ENCODE measurements at places on chromosomes 11 and 22. TPM values are rescaled to one million over a fixed set of nuclear protein-coding genes. Genes with fewer than 3 reads are reported as not detected.

DNA sequence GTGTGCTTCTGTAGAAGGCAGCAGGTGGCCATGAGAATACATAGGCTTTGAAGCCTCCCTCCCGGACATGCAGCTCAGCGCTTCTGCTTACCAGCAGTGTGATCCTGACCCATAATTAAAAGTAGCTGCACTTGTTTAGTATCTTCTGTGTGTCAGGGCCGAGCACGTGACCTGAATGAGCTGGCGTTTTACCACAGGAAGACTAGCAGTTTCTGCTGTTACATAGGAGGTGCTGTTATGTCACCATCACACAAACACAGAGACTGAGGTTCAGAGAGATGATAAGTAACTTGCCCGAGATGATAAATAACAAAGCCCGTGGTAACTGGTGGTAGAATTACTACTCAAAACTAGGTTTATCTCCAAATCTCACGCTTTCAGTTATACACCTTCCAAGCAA lies 329.5 kb downstream of the OPCML start:
- no peak for DNase-seq

GRCh38 chr11:114326776-114327175 lies 30.6 kb downstream of the NNMT start:
- DNase-seq, result no peak

DNA sequence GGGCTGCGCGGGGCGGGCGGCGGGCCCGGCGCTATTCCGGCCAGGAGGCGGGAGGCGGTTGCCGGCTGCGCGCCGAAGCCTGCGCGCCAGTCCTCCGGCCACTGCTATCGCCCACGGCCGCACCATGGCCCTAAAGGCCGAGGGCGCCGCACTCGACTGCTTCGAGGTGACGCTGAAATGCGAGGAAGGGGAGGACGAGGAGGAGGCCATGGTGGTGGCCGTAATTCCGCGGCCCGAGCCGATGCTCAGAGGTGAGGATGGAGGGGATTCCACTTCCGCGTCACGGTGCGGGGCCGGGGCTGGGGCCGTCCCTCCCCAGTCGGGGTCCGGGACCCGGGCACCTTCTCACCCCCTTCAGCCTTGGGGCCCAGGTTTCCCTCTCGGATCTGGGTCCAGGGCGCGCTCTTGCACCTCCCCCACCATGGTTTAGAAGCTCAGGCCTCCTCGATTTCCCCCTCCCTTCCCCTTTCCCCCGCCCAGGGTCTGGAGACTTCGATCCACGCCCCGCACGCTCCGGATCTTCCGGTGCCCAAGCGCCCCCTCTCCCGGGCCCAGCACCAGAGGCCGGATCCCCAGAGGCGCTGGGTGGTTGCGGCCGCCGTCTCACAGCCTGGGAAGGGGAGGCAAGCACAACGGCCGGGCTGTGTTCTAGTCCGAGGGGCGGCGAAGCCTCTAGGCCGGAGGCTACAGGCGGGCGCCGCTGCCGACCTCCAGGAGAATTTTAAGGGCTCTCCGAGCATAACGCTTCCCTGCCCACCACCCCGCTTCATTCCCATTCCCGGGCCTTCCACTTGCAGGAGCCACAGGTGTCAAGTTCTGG lies 517 bp downstream of the SPINDOC start:
- no peak for DNase-seq

The APOC3 gene
- polyA plus RNA-seq, result 3.7 TPM

- no peak for DNase-seq
These were observed 73.7 kb upstream of the PTPN5 start for GRCh38 chr11:18865261-18865660.

- no peak for DNase-seq
These were observed 25.7 kb upstream of the CHKA start for GRCh38 chr11:68146704-68147474.

GRCh38 chr11:6269994-6270393 lies 10.4 kb downstream of the CCKBR start:
- no peak for DNase-seq

GRCh38 chr11:8086001-8086479 lies 5.0 kb downstream of the TUB start:
- no peak for DNase-seq

DNA sequence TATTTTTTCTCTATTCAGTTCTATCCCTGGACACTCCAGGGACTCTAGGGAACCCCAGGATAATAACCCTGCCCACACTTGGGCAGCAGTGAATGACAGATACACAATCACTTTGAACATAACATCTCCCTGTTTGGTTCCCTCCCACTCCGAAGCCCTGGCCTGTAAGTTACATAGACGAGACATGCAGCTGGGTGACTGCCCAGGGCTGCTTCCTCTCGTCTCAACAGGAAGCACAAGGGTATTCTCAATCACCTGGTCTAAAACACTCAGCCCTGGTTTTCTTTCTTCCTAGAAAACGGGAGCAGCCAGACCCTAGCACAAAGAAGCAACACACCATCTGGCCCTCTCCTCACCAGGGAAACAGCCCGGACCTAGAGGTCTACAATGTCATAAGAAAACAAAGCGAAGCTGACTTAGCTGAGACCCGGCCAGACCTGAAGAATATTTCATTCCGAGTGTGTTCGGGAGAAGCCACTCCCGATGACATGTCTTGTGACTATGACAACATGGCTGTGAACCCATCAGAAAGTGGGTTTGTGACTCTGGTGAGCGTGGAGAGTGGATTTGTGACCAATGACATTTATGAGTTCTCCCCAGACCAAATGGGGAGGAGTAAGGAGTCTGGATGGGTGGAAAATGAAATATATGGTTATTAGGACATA lies 19.4 kb downstream of the LAYN start:
- DNase-seq, result no peak

GRCh38 chr11:57905439-57905838 lies 118.2 kb upstream of the OR9Q1 start:
- no peak for DNase-seq

DNA sequence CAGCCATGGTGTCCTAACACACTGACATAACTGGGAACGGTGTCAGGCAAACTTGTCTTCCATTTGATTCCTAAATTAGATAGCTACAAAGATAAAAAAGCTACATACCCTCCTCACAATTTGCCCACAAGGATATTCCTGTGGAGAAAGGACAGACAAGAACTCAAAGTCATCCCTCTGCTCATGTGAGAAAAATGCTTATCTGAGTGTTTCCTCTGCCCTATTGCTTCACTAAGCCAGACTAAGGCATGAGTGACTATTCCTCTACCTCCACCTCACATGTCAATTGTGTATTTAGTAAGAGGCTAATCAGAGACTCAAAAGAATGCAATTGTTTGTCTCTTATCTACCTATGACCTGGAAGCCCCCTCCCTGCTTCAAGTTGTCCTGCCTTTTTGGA lies 247.7 kb downstream of the DDX10 start:
- DNase-seq, result no peak

- no peak for DNase-seq
These were observed 263.6 kb downstream of the KIRREL3 start for GRCh38 chr11:126736682-126737572.

GRCh38 chr22:41364955-41365354 lies 16.8 kb upstream of the TEF start:
- DNase-seq, result no peak

- no peak for DNase-seq
These were observed 234 bp downstream of the SESN3 start for GRCh38 chr11:95230810-95231126.

- DNase-seq, result no peak
These were observed 12.8 kb downstream of the PMM1 start for GRCh38 chr22:41576877-41577276.

DNA sequence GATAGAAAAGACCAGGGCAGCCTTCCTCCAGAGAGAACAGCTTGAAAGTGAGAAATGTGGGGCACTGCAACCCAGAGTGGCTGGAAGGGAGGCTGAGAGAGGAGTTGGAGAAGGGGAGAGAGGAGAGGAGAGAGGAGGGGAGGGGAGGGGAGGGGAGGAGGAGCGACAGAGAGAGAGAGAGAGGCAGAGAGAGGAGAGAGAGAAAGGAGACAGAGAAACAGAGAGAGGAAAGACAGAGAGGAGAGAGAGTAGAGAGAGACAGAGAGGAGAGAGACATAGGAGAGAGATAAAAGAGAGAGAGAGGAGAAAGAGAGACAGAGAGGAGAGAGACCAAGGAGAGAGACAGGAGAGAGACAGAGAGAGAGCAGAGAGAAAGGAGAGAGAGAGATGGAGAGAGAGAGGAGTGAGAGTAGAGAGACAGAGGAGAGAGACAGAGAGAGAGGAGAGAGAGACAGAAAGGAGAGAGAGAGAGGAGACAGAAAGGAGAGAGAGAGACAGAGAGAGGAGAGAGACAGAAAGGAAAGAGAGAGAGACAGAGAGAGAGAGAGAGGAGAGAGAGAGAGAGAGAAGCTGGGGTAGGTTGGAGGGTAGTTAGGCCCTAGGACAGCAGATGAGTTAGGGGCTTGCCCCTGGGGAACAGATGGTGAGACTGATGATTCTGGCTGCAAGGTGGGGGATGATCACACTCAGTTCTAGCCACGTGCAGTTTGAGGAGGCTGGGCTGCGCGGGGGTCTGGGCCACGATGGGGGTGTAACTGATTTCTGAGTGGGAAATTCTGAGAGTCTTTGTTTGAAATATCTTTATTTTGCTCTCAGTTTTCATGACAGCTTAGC lies 8.5 kb upstream of the SCYL1 start:
- DNase-seq, result no peak

GRCh38 chr11:103464420-103464819 lies 355.2 kb downstream of the DYNC2H1 start:
- DNase-seq, result no peak

DNA sequence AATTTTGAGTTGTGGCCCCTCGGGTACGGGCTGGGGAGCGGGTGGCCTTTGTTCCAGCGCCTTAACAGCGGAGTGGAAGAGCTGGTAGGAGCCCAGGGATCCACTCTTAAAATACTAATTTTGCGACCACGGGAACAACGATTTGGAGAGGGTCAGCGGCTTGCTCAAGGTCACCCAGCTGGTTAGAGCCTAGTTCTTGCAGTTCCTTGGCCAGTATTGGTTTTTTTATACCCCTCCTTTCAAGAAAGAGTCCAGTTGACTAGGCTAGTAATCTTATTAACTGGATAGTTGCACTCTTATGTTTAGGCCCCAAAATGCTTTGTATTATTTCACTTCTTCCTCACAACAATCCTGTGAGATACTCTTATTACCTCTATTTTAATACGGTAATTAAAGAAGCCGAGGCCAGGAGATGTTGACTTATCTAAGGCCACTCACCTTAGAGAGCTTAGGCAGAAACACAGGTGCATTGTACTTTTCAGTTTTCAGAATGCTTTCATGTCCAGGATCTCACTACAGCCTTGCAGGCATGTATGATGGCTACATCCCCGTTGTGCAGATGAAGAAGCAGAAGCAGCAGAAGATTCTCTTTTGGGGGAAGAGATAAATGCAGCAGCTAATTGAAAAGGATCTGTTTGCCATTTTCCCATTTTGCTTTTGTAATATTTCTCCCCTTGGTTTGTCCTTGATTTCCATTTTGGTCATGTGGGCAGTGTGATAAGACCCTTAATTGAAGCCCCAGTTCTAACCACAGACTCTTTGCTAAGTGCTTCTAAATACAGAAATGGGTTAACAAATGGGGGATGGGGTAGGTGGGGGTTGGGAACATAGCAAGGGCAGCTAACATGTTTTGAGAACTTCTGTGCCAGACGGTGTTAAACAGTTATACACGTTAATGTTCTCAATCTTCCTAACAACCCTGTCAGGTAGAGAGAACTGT lies 1.4 kb downstream of the SREBF2 start:
- DNase-seq, result no peak

DNA sequence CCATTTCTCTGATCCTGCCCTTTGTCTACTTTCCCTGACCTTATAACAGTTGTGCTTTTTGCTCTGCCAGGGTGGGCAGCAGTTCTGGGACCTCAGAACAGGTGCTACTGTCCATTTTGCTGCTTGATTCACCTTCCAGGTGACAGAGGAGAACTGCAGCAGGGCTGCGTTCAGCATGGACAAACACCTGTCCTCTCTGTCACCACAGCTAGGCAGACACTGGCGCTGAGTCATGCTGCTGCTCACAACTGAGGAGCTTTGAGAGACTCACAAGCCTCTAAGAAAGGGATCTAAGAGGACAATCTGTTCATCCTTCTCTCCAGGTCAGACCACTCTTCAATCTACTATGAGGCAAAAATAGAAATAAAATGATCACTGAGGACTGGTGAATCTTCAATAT lies 1144.5 kb upstream of the CCDC90B start:
- DNase-seq, result no peak

The SMPD1 gene
- polyA plus RNA-seq, result 32.1 TPM

GRCh38 chr11:104033134-104033533 lies 3.3 kb upstream of the DDI1 start:
- DNase-seq, result no peak

GRCh38 chr11:108698844-108699642 lies 34.2 kb downstream of the DDX10 start:
- no peak for DNase-seq

The FGF3 gene
- polyA plus RNA-seq, result not detected

DNA sequence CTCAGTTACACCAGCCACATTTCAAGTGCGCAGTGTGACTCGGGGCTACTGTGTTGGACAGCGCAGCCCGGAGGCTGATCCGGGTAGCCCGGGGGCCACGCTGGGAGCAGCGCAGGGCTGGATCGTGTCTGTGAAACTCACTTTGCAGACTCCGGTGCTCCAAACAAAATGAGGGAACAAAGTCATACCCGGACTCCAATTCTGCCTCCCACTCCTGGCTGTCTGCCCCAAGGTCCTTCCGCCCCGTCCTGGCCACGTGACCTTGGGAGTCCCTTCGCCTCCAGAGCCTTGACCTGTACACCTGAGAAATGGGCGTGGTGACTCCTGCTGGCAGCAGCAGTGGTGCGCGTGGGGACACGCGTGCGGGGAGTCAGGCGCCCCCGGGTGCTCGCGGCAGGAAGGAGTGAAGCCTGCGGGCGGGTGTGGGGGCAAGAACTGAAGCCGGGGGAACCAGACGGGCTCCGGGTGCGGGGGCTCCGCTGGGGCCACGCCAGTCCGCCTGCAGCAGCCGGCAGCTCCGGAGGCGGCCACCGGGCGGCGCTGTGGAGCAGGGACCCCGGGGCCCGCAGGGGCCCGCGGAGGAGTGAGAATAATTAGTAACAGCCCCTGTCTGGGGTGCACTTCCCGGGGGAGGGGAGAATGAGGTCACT lies 42.4 kb downstream of the KCNJ4 start:
- no peak for DNase-seq

The ZNF215 gene
- 3.6 TPM for polyA plus RNA-seq

GRCh38 chr11:59289356-59290181 lies 69.1 kb upstream of the OR5AN1 start:
- DNase-seq, result no peak

The CABP2 gene
- polyA plus RNA-seq, result 0.24 TPM

GRCh38 chr22:42515896-42516295 lies 3.7 kb downstream of the RRP7A start:
- no peak for DNase-seq

- no peak for DNase-seq
These were observed 9.8 kb upstream of the GRAMD4 start for GRCh38 chr22:46610356-46610755.

All from right renal cortex interstitium (tissue), 3 donors.